ENCODE measurements at places on chromosomes 2 and 18. TPM values are rescaled to one million over a fixed set of nuclear protein-coding genes. Genes with fewer than 3 reads are reported as not detected.

AQP12A gene
- not detected for total RNA-seq

HOXD12 gene
- total RNA-seq, result not detected

- H3K4me3 ChIP-seq, result no peak overlapping the region
- no peak overlapping the region for H3K27ac ChIP-seq
- H3K36me3 ChIP-seq, result no peaks in the 10 kb centered on the region
- DNase-seq, result no peak
- no peaks in the 10 kb centered on the region for H3K4me1 ChIP-seq
Measured at GRCh38 chr2:240467149-240467642, 31.7 kb downstream of the GPC1 start.

GRCh38 chr18:59788791-59789106 is 91.5 kb upstream of the CCBE1 start:
- no peaks in the 10 kb centered on the region for H3K4me1 ChIP-seq
- no peaks in the 10 kb centered on the region for H3K36me3 ChIP-seq
- no peak overlapping the region for H3K27ac ChIP-seq
- no peak for DNase-seq
